C1 segment of cervical spinal cord (tissue), 14 donors: ENCODE measurements at places on chromosomes 13 and 19.

DNA sequence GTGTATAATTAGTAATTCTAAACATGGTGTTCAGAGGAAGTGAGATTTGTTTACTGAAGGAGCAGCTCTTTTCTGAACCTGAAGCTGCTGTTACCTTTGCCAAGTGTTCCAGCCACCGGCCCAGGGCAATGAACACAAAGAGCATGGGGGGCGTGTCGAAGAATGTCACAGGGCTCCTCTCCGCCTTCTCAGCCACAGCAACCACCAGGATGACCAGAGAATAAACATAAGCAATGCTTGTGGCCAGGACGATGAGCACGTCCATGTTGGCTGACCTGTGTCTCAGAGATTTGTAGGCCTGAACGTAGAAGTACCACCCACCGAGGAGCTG lies 53.1 kb downstream of the ATP7B start:
- DNase-seq: no peak

GRCh38 chr13:111186305-111186935 lies 71.3 kb downstream of the ARHGEF7 start:
- no peak for DNase-seq

GRCh38 chr13:48908381-48909055 lies 67.2 kb upstream of the FNDC3A start:
- DNase-seq: no peak

DNA sequence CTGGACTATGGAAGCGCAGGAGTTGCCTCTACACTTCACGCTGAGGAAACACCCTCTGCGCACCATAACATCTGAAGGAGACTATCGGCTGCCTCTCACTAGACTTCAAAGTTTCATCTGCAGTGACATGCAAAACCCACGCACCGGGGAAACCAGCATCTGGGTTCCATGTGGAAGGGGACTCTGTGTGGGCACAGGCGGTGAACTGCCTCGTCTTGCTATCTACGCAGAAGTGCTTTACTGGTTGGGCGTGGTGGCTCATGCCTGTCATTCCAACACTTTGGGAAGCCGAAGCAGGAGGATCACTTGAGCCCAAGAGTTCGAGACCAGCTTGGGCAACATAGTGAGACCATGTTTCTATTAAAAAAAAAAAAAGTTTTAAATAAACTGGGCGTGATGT lies 116.4 kb downstream of the STK24 start:
- no peak for DNase-seq

- DNase-seq: no peak
Measured at GRCh38 chr13:20460761-20461160, 64.9 kb downstream of the CRYL1 start.

- no peak for DNase-seq
Measured at GRCh38 chr19:39557811-39558623, 18.1 kb upstream of the EID2 start.

DNA sequence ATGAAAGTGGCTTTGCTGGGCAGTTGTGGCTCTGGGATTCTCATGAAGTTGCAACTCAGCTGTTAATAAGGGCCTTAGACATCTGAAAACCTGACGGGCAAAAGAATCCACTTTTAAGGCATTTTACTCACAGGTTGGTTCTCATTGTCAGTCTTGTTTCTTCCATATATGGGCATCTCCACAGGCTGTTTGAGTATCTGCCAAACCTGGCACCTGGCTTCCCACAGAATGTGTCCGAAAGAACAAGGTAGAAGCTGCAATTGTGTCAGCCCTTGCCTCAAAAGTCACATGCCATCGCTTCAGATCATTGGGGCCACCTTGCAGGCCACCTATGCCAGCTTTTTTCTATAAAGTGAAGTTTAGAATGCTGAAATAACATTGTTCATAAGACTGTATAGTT lies 102.4 kb downstream of the KCTD12 start:
- no peak for DNase-seq

DNA sequence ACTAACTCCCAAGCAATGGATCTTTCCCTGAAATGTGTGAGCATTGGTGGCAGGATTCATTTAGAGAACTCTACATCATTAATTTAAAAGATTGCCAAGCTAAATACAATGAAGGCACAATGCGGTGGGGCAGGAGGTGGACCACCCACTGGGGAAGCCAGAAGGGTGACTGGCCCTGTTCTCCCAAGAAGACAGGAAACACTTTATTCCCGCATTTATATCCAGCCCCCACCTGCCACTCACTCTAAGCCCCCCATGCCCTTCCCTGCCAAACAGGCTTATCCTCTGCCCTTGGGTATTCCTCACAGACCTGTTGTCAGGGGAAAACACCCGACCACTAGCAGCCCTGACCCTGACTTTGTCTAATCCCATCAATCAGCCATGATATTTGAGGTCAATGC lies 189.1 kb upstream of the UBL3 start:
- no peak for DNase-seq

- DNase-seq: no peak
Measured at GRCh38 chr13:27663947-27664346, 42.3 kb downstream of the POLR1D start.

GRCh38 chr13:44195245-44195644 lies 178.4 kb upstream of the SERP2 start:
- no peak for DNase-seq
